Left cardiac atrium (tissue), 4 donors: ENCODE measurements at places on chromosomes 1 and 21. TPM values are rescaled to one million over a fixed set of nuclear protein-coding genes. Genes with fewer than 3 reads are reported as not detected.

GRCh38 chr1:221456918-221457317 lies 285.0 kb downstream of the DUSP10 start:
- no peak for DNase-seq

GRCh38 chr1:225844236-225845061 lies 34.5 kb downstream of the EPHX1 start:
- DNase-seq: no peak

DNA sequence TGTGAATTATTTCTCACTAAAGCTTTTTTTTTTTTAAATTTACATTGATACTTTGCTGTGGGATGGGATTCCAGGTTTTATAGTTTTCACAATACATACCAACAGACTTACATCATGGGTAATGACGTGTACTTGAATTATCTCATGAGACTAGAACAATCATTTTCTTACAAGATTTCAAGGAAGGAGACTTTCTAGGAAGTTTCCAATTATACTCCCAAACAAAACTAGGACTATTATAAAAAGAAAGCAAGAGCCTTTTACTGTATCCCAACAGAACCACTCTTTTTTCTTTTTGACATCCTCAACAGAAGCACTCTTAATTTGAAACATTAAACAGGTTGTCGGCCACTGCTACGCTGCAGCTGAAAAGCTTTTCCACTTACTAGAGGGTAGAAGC lies 48.7 kb downstream of the TESK2 start:
- DNase-seq: no peak

GRCh38 chr1:184158896-184159681 lies 107.6 kb downstream of the TSEN15 start:
- DNase-seq: no peak

- no peak for DNase-seq
Observed at GRCh38 chr21:46662765-46663500, 27.5 kb downstream of the PRMT2 start.

- no peak for DNase-seq
Observed at GRCh38 chr1:29342351-29342750, 106.0 kb downstream of the PTPRU start.

DNA sequence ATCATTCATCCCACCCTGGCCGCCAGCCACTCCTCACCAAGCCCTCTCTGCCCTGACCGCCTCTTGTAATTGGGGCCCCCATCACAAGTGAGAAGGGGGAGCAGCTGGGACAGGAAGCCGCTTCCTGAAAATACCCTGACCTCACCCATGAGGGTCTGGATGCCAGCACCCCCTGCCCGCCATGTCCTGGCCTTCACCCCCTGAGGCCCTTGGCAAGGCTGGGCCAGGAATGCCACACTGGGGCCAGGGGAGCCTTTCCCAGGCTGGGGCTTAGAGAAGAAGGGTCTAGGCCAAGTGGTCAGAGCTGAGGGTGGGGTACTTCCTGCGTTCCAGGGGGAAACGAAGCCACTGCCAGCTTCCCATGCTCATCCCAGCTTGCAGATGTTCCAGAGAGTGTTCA lies 60.5 kb downstream of the TAS1R2 start:
- no peak for DNase-seq

GRCh38 chr1:218904416-218904815 lies 269.3 kb upstream of the LYPLAL1 start:
- no peak for DNase-seq

DNA sequence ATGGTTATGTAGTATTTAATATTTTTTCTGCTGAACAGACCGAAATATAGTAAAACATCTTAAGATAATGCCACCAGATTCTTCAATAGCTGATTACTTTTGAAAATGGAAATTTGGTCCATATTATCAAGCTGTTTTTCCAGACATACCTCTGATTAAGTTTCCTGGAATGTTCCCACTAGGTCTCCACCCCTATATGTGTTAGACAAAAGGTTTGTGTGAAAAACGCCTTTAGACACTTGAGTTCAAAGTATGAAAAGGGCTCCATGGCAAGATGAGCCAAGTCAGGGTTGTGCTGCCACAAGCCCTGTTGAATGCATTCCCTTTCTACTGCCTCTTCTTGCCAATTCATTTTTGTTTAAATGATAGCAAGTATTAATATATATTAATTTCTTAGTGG lies 52.7 kb downstream of the ZBTB17 start:
- DNase-seq: no peak

GRCh38 chr1:178493301-178493741 lies 3.4 kb downstream of the CLEC20A start:
- no peak for DNase-seq

DNA sequence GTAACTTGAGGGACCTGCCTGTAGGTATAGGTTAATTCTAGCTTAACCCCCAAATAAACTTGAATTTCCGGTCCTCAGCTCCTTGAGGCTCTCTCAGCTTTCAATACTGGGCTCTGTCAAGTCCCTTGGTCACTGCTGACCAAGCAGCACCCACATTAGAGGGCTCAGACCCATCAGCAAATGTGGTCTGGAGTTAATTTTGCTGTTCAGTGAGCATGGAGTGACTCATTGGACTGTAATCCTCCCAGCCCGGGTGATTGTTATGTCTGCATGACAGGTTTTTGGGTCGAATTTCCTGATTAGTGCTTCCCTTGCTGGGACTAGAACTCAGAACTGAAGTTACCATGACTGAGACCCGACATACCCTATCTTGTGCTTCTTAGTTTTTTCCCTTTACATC lies 130.6 kb downstream of the URB2 start:
- no peak for DNase-seq

DNA sequence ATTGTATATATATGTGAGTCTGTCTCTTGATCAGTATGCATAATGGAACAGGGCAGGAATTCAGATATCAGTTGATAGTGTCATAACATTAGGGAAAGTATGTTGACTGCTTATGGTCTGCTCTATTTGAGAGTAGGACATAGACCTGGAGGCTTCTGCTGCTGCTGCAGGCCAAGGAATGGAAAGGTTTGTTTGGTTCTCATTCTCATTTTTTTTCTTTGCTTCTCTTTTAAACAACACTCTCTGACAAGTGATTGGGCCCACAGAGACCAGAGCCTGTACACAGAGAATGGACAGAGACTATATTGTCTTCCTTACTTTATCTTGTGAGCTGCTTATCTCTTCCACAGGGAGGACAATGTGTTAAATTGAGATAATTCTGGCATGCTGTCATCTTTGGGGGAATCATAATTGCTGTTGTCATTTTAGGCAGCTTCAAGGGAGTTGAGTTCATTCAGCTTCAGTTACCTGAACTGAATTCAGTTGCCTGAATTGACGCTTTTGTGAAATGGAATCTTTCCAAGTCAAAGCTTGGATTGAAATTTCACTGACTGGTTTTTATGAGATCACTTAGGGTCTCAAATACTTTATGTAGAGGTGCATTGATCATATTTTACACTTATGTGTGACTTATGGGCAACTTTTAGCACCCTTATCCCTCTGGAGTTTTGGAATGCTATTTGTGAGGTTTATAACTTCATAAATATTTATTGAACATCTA lies 16.9 kb downstream of the CAP1 start:
- no peak for DNase-seq

DNA sequence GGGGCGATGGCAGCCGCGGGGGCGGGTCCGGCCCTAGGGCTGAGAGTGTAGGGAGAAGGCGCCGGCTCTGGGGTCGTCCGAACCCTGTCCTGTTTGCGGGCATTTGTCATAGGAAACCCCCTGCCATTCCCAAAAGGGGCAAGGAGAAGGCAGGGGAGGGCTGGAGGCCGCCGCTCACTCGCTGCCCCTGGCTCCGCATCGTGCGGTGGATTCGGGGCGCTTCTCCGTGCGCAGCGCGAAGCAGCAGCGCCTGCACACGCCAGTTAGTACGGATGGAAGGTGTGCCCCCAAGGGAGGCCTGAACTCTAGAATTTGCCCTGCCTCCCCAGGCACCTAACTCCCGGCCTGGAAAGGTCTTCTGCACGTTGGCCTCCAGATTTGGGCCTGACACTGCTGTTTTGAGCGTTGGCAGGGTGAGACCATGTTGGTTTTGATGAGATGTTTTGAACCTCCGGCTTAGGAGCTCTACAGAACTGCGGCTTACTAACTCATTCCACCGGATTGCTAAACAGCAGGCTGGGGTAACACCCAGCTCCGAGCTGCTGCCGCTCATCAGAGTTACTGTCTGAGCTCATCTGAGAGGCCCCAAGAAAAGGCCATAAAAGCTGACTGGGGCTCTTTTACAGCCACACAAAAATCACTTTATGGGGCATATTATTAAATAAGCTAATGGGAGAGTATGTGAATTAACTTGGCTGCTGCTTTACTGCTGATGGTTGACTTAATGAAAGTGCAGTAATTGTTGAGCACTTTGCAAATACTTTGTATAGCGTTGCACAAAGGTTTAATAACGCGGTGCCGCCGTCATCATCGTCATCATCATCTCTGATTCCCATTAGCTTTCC lies 987 bp downstream of the GPR137B start:
- no peak for DNase-seq

DNA sequence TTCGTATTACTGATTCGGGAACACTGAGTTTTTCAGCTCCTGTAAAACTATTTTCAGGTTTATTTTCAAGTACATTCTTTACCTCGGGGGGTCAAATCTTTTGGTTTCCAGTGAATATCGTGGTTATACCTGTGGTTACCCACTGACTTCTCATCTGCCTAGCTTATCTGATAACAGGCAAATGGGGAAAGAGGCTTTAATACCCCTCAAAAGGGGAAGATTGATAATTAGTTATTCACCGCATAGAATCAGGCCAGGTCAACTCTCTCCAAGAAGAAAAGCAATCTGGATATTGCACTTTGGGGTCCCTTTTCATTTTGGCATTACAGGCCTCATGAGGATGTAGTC lies 23.0 kb downstream of the RUNX1 start:
- DNase-seq: no peak

- DNase-seq: no peak
Observed at GRCh38 chr1:20538760-20539551, 13.4 kb upstream of the FAM43B start.

- no peak for DNase-seq
Observed at GRCh38 chr21:38356883-38357625, 100.3 kb downstream of the KCNJ15 start.

- no peak for DNase-seq
Observed at GRCh38 chr1:240608707-240609106, 3.2 kb downstream of the GREM2 start.

HDAC1 gene
- total RNA-seq: 34.9 TPM

ATP1A2 gene
- 176 TPM for total RNA-seq

FCRL3 gene
- 0.10 TPM for total RNA-seq

KIF21B gene
- total RNA-seq: 0.94 TPM

AGBL4 gene
- total RNA-seq: 3.1 TPM

TIAM1 gene
- total RNA-seq: 5.0 TPM

CD1B gene
- total RNA-seq: not detected
